A549 (cell line): ENCODE measurements at places on chromosomes 3 and 15.
A peak's percentile ranks its signal among the peaks of the same experiment; 100 is the strongest.

DNA sequence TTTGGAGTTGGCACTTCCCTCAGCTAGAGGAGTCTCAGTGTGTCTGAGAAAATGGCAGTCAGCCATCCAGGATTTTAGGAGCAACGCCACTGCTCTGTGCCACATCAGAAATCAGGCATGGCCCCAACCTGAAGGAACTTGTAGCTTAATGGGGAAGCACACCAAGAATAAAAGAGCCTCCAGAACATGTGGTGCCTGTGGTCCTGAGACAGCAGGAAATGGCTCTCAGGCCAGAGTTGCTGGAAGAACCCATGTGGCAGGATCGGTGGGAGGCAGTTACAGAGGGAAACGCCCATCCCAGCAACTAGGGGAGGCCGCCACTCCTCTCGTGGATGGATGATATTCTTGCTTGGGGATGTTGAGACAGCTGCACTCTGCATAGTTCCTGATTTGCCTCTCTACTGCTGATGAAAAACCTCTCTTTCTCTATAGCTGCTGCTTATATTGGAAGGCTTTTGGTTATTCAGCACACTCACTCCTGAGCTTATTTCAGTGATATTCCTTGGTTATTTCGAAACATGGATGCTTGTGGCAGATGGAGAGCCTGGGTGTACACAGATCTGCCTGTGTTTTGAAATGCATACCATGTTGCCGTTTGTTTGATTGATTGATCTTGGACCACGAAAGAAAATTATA lies 52.4 kb downstream of the KLHL25 start:
- no peak for DNase-seq

DNA sequence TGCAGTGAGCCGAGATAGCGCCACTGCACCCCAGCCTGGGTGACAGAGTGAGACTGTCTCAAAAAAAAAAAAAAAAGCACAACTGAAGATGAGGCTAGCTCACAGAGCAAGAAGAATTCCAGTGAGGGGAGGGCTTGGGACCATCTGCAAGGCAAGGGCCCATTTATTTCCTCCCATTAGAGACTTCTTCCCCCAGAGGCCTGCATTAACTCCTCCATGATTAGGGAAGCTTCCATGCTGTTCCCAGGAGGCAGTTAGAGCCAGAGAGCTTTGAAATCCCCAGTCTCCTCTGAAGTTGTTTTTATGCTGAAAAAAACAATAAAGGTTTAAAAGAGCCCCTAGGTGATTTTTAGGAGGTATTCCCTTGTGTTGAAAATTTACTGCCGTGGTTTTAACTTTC lies 54.3 kb upstream of the ADCY5 start:
- no peak for DNase-seq

GRCh38 chr3:175732017-175732416 lies 872.9 kb downstream of the NAALADL2 start:
- DNase-seq = no peak

GRCh38 chr3:66592016-66592761 lies 91.4 kb upstream of the LRIG1 start:
- DNase-seq = no peak

GRCh38 chr3:110816008-110816407 lies 255.6 kb upstream of the NECTIN3 start:
- no peak for DNase-seq

DNA sequence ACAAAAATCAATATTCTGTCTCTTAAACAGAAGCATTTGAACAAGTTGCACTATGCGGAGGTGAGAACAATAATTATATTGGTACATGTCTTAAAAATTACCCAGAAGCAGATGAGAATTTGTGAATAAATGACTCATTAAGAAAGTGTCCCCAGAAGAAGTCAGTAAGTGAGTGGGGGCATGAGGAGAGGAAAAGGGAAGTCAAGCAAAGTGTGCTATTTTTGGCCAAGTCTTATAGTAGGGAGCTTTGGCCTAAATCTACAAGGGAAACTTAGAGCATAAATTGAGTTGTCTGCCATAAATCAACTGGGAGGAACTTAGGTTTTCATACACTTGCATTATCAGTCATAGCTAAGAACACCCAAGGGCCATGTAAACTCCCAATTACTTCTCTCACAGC lies 86.9 kb upstream of the SATB1 start:
- DNase-seq = no peak

DNA sequence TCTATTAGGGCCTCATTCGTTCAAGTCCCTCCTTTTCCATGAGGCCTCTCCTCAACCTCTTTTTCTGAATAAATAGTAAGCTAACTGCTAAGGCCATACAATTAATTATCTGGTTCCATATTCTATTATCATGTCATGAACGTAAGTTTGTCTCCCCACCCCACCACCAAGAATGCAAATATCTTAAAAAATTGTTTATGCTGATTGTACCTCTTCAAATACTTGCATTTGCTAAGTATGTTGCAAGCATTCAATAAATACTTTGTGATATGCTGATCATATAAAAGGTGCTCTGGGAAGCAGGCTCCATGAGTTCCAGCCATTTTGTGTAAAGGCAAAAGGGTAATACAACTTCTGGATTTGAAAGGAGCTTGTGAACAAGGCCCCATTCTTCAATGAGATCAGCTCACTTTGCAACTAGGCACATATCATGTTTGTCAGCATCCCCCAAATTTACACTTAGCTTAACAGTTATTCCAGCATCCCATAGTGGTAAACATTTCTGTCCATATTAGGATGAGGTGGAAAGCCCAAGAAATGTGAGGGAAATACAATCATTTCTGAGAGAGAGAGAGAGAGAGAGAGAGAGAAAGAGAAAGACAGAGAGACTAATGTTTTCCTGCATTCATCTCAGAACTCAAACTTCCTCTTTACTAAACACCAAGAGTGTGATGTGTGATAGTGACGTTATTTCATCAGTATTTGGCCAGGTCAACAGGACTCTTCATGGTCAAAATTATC lies 33.2 kb downstream of the SLC12A8 start:
- no peak for DNase-seq

DNA sequence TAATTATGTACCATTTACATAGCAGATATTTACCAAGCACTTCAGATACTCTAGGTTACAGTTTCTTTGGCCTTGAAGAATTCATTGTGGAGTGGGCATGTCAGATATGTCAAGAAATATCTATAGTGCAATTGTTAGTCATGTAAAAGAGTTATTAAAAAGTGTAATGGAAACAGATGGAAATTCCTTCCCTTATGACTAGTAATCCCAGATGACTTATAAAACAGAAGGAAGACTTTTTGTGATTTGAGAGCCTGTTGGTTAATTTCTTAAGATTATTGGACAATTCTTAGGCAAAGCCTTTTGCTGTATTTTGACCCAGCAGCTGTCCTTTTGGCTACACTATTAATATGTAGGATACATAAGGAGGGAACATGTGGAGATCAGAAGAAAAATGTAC lies 708.9 kb upstream of the NECTIN3 start:
- no peak for DNase-seq

GRCh38 chr15:48774484-48774883 lies 36.4 kb downstream of the CEP152 start:
- DNase-seq = no peak

DNA sequence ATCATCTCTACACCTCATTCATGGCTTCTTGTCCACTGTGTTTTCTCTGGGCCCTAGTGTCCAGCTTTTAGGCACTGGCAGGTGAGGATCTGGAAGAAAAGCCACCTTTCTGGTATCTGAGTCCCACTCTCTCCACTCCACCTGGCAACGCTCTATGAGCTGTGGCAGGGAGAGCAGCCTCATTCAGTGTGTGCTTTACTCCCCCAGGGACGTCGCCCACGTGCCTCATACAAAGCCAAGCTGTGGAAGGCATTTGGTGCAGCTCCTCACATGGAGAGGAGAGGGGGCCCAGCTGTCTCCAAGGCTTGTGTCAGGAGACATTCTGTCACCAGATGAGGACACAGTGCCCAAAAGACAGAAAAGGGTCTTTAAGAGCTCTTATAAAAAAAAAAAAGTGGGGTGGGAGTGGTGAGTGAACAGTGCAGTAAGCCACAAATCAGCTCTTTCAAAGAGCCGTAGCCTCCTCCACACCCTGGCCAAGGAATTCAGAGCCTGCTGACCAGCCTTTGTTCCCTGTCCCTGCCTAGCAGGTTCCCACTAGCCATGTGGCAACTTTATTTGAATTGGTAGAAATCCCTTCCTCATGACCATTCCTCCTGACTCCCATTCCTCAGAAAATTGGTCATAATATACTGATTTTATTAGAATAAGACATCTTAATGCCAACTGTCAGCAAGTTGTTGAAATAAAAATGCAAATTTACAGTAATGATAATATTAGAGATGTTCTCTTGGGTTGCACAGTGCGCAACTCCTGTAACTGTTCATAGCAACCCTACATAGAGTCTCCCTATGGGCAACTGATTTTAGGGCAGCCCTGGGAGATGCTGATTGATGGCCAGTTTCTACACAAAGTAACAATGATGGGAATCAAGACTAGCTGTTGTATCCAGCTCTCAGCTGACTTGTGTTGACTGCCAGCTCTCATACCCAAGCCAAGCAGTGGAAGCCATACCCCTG lies 29.5 kb downstream of the GALNT15 start:
- DNase-seq = no peak

- DNase-seq = no peak
Observed at GRCh38 chr3:71226565-71227269, 356.8 kb downstream of the FOXP1 start.

DNA sequence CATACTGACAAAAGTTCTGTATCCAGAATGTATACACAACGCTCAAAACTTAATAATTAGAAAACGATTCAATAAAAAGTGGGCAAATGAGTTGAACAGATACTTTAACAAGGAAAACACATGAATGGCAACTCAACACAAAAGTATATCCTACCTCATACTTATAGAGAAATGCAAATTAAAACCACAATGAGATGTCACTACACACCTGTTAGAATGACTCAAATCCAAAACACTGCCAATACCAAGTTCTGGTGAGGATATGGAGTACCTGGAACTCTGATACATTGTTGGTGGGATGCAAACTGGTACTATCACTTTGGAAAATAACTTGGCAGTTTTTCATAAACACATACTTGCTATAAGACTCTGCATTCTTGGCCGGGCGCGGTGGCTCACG lies 42.1 kb downstream of the PRTG start:
- DNase-seq = no peak

DNA sequence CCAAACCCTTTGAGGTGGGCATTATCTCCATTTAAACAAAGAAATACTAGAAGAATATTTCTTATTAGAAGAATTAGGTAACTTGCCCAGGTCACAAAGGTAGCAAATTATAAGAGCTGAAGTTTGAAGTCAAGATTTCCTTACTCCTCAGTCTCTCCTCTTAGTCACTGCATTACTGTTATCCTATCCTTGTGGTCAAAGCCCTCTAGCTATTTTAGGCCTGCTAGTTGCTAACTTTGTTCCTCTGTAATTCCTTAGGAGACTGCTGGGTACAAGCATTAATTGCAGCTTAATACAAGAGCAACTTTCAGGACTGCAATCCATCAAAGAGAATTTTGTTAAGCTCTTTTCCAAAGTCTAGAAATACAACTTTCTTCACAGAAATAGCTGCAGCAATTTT lies 528.2 kb downstream of the ZIC1 start:
- no peak for DNase-seq

GRCh38 chr3:171257251-171258203 lies 202.7 kb downstream of the TNIK start:
- no peak for DNase-seq

GRCh38 chr3:138112362-138112761 lies 3.0 kb downstream of the DZIP1L start:
- DNase-seq = no peak

DNA sequence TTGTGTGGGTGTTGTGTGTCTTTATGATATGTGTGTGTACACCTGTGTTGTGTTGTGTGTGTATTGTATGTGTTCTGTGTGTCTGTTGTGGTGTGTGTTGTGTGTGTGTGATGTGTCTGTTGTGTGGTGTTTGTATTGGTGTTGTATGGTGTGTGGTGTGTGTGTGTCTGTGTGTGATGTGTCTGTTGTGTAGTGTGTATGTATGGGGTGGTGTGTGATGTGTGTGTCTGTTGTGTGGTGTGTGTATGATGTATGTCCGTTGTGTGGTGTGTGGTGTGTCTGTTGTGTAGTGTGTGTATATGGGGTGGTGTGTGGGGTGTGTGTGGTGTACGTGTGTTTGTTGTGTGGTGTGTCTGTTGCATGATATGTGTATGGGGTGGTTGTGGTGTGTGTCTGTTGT lies 46.6 kb downstream of the ZDHHC19 start:
- DNase-seq = no peak

GRCh38 chr15:41492597-41493204 lies 973 bp upstream of the ITPKA start:
- DNase-seq = no peak

DNA sequence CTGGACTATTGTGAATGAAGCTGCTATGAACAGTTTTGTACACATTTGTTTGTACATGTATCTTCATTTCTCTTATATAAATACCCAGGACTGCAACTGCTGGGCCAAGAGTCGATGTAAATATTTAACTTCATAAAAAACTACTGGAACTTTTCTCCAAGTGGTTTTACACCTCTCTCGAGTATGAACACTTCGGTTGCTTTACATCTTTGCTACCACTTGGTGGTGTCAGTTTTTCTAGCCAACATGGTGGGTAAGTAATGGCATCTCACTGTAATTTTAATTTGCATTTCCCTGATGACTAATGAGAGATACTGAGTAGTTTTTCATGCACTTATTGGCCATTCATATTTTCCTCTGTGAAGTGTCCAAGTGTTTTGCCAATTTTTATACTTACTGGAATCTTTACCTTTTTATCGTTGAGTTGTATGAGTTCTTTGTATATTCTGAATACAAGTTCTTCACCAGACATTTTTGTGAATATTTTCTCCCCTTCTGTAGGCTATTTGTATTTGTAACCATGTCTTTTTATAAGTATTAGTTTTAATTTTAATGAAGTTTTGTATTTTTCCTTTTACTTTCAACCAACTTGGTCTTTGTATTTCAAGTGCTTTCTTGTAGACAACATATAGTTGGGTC lies 44.4 kb downstream of the PCOLCE2 start:
- peak; percentile 50 for DNase-seq

DNA sequence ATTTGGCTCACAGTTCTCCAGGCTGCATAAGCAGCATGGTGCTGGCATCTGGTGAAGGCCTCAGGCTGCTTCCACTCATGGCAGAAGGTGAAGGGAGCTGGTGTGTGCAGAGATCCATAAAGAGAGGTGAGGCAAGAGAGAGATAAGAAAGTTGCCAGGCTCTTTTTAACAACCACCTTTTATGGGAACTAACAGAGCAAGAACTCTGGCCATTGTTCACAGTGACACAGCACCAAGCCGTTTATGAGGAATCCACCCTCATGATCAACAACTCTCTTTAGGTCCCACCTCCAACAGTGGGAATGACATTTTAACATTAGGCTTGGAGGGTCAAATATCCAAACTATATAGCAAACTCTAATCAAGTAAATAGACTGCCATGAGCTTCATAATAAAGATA lies 557.2 kb upstream of the SUCLG2 start:
- no peak for DNase-seq

DNA sequence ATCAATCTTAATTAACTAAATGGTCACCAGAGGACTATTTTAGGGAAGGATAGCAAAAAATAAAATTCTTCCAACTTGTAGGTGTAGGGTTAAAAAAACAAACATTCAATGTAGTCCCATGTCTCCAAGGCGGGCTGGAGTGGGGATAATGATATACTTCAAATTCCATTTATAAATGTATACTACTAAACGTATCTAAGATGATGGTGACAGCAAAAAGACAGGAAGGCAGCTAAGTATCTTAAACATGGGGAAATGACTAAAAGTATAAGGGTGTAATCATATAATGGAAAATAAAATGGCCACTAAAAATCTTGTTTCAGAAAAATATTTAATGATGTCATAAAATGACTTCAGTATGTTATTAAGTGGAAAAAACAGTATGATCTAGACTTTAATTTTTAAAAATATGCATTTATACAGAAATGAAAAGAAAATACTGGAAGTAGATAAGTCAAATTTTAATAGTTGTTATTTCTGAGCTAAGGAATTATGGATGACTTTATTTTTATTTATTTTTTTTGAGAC lies 181.7 kb downstream of the SUCLG2 start:
- no peak for DNase-seq

GRCh38 chr15:36362509-36362915 lies 216.9 kb upstream of the CDIN1 start:
- DNase-seq = no peak
